ENCODE measurements at places on chromosomes 16 and 17. TPM values are rescaled to one million over a fixed set of nuclear protein-coding genes. Genes with fewer than 3 reads are reported as not detected.

- no peaks in the 10 kb centered on the region for H3K27me3 ChIP-seq
- peaks cover 80% of the 10 kb centered on the region for H3K4me1 ChIP-seq
- no peak overlapping the region for H3K4me3 ChIP-seq
- H3K36me3 ChIP-seq, result no peaks in the 10 kb centered on the region
- no peak for DNase-seq
Measured at GRCh38 chr17:929586-929985, 50.0 kb downstream of the NXN start.

Gene NDUFAF8
- total RNA-seq, result 33.5 TPM

DNA sequence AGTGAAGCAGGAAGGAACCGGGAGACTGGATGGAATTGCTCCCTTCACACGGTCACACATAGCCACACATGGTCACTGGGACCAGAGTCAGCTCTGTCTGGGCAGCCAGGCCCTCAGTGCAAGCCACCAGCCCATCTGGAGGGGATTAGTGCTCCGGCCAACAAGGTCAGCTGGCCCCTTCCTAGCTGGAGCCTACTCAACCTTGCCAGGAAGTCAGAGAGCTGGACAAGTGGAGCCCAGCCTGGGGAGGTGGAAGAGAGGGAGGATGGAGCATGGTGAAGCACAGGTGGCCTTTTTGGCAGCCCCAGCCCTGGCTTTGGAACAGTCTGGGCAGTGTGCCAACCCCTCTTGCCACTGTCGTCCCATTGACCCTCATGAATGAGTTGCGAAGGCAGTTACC lies 3.7 kb upstream of the CACNA1G start:
- no peaks in the 10 kb centered on the region for H3K36me3 ChIP-seq
- no peak for DNase-seq
- H3K4me3 ChIP-seq, result no peak overlapping the region
- H3K27me3 ChIP-seq, result peaks cover 19% of the 10 kb centered on the region
- H3K4me1 ChIP-seq, result peaks cover 34% of the 10 kb centered on the region

DNA sequence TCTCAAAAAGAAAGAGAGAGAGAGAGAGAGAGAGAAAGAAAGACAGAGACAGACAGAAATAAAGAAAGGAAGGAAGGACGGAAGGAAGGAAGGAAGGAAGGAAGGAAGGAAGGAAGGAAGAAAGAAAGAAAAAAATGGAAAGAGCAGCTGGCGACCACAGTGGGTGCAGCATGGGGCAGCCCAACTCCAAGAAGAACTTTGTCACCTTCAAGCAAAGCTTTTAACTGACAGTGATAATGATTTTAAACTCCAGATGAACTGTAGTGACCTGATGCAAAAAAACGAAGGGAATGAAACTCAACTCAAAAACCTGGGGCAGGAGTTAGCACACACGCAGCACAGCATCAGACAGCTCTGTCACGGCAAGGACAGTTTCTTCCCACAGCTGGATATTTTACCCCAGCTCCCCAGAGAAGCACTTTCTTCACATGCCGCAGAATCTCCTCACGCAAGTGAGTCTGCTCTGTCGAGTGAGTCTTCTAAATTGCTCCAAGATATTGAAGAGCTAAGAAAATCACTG lies 5.0 kb upstream of the ARHGAP17 start:
- no peaks in the 10 kb centered on the region for H3K27me3 ChIP-seq
- H3K4me3 ChIP-seq, result no peak overlapping the region
- no peak overlapping the region for H3K27ac ChIP-seq
- no peaks in the 10 kb centered on the region for H3K36me3 ChIP-seq
- H3K4me1 ChIP-seq, result peaks cover 15% of the 10 kb centered on the region

GRCh38 chr16:29712809-29713208 lies 33.0 kb downstream of the C16orf54 start:
- no peaks in the 10 kb centered on the region for H3K36me3 ChIP-seq
- H3K27ac ChIP-seq, result no peak overlapping the region
- DNase-seq, result no peak
- no peaks in the 10 kb centered on the region for H3K4me1 ChIP-seq
- H3K27me3 ChIP-seq, result no peaks in the 10 kb centered on the region

All from esophagus squamous epithelium (tissue), 5 donors.